Activated CD4-positive, alpha-beta T cell treated with anti-CD3 and anti-CD28 coated beads for 4 hours (primary cell): ENCODE measurements at places on chromosomes 4 and X.

DNA sequence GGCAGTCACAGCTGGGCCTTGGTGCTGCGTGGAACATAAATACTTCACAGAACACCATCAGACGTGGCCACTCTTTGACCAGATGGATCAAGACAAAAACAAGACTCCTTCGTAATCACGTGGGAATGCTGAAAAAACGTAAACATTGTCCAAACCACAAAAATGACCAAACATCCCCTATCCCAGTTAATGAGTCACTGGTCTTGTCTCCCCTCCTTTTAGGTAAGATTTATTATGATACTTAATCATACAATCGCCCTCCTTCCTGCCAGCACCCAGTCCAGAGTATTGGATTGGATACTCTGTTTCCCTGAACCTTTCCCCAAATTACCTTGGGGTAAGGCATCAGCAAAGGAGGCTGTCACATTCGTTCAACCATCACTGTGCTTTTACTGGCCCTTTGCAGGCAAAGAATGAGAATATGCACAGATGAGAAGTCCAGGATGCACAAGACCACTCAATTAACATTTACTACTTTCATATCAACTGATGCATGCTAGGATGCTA is 601 bp upstream of the TCEANC start:
- no peak for DNase-seq

- DNase-seq = peak; percentile 41
These were observed 146.4 kb downstream of the GPC3 start for GRCh38 chrX:133838761-133839676.

DNA sequence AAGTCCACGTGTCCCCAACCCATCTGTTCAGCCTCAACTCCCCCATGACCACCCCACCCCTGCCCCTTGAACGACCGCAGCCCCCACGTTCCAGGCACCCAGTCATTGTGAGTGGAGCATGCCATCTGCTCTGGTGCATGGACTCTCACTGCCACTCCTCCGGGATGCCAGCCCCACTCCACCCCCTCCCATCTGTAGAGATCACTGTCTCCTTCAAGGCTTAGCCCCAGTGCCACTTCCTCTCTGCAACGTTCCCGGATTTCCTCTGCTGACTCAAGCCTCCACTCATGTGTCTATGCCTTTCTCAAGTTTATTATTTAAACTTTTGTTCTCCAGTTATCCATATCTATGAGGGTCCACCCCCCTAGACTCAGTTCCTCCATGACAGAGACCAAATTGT is 54.0 kb downstream of the MAML3 start:
- peak; percentile 25 for DNase-seq

DNA sequence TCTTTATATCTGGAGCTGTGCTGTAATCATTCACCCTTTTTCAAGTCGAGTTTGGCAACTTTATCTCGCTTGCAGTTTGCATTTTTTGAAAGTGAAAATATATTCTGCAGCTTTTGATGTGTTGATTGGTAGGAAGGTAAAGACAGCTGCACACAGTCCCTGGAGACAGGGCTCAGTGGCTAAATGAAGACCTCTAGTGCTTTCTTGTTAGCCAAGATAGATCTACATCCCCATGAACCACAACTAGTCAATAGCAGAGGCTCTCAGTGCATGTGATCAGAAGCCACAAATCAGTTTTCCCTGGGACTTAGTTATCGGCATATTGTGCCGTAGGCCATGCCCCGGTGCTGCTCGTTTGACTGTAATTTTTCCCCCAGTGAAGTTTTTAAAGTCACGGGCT is 587.7 kb upstream of the PITX2 start:
- DNase-seq = no peak

- no peak for DNase-seq
These were observed 372.8 kb downstream of the KLHL4 start for GRCh38 chrX:87890437-87890836.

GRCh38 chrX:153375571-153375970 is 25.6 kb downstream of the PNMA6E start:
- DNase-seq = no peak

DNA sequence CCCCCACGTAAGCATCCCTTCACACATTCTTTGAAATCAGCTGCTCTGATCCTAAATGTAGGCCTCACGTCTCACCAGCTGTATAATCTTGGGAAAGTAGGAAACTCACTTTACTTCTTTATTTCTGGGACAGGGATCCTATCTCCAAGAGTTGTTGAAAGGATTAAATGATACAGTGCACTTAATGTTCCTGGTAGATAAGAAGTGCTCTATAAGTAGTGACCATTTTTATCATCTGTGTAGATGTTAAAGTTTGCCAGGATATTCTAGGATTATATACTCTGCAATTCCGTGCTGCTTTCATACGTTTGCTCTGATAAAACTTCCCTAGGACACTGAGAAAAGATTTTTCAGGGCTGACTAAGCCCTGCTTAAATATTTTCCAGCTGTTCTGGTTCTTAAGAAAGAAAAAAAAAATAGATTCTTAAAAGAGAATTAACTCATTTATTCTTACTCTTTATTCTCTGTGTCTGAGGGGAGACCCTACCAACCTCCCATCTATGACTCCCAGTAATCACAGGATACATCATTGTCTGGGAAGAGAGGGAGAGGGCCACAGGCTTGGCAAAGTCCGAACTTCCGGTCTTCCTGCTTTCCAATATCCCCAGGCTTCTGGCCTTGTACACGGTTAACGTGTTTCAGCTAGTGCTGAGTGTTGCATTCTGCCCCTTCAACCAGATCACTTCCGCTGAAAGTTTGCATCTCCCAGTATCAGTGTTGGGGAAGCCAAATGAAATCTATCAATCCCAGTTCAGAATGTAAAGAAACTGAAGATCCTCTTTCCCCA is 269.2 kb downstream of the TRIML1 start:
- DNase-seq = no peak

- no peak for DNase-seq
These were observed 54.6 kb upstream of the CLCN4 start for GRCh38 chrX:10102046-10102704.

DNA sequence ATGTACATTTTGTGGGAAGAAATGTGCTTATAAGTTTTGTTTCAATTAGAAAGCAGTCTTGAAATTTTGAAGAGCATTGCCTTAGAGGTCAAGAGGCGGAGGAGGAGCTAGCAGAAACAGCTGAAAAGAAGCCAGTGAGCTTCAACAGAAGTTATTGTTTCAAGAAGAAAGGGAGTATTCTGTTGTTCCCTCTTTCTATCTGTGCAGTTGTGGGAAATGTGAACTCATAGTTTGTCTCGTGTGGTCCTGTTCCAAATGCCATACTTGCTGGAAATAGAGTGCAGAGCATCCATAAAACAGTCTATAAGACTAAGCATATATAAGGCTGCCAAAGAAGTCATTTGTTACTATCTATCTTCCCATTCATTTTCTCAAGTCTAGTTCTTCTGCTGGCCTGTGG is 1015.7 kb downstream of the DMD start:
- no peak for DNase-seq

DNA sequence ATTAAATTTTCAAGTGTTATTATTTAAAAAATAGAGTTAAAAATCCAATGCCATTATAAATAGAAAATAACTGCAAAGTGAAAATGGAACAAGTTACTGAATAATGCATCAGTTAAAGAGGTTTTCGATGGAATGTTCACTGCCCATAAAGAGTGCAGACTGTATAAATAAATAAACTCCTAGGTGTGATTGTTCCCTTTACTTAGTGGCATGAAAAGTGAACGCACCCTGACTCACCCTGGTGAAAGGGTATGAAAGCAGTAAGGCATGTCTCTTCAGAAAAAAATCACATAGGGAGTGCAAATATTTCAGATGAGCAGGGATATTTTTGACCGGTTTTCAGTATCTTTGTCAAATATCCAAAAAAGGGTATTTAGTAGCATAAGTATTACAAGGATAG is 387.8 kb downstream of the DCAF12L2 start:
- no peak for DNase-seq

DNA sequence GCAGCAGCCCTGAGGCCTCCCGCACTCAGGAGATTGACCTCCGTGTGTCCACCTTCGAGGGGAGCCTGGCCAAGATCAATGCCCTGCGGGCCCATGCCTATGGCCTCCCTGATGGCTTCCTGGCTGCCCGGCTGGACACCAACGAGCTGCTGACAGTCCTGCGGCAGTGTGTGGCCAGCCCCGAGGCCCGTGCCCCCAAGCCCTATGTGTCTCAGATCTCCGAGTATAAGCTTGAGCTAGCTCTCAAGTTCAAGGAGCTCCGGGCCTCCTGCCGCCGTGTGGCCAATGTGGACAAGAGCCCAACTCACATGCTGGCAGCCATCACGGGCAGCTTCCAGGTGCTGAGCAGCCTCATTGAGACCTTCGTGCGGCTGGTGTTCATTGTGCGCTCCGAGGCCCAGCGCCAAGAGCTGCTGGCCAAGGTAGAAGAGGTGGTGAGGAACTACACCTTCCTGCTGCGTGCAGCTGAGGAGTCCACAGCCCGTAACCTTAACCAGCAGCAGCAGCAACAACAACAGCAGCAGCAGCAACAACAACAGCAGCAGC is 25.5 kb upstream of the PRPS1 start:
- DNase-seq = no peak

- DNase-seq = no peak
These were observed 558.2 kb downstream of the ZNF674 start for GRCh38 chrX:45986971-45987370.

GRCh38 chrX:110320381-110320987 is 2.6 kb upstream of the AMMECR1 start:
- no peak for DNase-seq

- DNase-seq = no peak
These were observed 4.2 kb upstream of the MTMR1 start for GRCh38 chrX:150688911-150689451.

- DNase-seq = no peak
These were observed 1.3 kb downstream of the PARM1 start for GRCh38 chr4:74934016-74934831.

- DNase-seq = no peak
These were observed 26.7 kb downstream of the MANBA start for GRCh38 chr4:102734116-102734515.

GRCh38 chr4:190015538-190016368 is 11.3 kb downstream of the FRG2 start:
- DNase-seq = no peak

DNA sequence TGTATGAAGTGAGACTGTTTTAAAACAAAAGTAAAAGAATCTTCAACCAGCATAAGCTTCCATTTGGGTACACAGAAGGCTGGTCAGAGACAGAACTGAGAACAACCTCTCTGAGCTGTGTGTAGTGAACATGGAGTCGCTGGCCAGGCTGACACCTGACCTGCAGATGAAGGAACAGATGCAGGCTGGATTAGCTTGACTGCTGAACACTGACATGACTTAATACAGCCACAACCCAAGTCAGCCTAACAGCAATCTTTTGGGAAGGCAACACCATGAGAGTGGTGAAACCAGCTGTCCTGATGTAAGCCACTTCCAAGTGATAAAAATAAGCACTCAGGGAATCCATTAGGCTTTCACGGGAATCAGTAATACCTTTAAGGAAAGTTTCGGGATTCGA is 10.1 kb downstream of the SCARB2 start:
- no peak for DNase-seq

DNA sequence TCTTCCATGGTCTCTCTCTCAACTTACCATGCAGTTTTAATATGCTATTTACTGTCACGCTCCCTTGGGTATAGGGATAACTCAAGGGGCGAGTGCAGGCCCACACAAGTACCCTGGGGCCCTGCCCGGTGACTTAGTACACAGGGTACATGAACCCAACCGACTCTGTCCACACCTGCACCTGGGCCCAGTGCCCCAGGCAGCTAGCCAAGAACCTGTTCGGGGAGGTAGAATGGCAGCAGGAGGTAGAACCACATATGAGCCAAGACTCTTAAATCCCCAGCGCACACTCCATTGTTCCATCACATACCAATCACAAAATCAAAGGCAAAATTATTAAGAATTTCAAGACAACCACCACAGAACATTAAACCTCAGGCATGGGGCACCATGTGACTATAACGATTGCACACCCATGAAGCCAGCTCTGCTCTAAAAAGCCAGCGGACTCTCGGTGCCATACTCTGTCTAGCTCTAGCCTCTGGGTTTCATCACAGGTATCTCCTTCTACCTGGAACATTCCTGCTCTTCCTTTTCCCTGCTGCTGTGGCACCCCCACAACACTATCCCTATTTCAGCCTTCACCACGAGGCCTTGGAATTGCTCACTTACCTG is 14.6 kb downstream of the PHF8 start:
- no peak for DNase-seq

DNA sequence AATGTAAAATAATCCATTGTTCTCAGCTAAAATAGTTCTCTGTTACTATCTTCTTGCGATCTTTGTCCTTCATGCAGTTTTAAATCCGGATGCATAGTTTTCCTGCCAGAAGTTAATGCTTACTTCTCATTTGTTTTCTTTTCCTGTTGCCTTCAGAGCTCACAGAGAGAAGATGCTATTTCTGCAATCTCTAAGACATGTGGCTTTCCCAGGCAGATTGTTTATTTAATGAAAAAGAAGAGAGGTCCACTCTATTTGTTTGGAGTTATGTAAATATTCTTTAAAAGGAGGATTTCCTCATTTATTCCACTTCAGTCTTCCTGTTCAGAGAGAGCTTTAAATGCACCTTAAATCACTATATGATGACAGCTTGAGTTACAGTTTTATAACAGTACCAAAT is 39.3 kb upstream of the HPGD start:
- DNase-seq = no peak

DNA sequence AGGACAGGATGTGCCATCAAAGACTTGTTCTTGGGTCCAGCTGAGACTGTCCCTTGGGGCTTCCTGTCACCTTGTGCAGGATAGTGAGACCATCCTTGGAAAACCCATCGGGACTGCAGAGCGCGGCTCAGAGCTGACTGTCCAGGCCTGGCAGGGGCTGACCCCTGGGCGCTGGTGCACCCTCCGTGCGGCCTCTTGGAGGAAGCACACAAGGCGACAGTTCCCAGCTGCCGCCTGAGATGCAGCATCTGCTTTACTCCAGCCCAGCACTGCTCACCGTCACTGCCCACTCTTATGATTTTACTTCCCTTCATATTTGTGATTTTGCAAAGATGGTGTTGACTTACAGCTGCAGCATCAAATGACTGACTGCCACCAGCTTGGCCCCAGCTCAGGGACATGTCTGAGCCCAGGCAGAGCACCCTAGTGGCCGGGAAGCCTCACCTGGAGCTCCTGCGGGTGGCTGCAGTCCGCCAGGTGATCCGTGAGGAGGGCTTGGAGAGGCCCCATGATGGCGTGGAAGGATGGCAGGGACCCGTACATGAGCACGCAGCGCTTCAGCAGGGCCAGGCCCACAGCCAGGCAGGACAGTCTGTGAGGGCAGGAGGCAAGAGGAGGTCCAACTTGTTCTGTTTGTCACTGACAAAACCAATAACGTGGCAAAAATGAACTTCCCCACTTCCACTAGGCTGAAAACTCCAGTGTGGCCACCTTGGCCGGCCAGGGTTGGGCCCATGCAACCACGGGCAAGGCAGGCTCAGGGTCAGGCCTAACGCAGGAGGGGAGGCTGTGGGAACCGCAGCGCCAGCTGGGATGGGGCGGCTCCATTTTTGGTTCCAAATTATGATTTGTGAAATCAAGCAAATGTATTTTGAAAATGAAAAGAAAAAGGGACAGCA is 21.8 kb downstream of the NOP14 start:
- no peak for DNase-seq

GRCh38 chr4:181677621-181678020 is 565.6 kb upstream of the TENM3 start:
- DNase-seq = no peak

GRCh38 chrX:151745651-151746050 is 11.1 kb downstream of the CNGA2 start:
- DNase-seq = no peak

- no peak for DNase-seq
These were observed 29.6 kb downstream of the KDM5C start for GRCh38 chrX:53195401-53195800.
